GM12892 (cell line): ENCODE measurements at places on chromosomes 6 and 20.

DNA sequence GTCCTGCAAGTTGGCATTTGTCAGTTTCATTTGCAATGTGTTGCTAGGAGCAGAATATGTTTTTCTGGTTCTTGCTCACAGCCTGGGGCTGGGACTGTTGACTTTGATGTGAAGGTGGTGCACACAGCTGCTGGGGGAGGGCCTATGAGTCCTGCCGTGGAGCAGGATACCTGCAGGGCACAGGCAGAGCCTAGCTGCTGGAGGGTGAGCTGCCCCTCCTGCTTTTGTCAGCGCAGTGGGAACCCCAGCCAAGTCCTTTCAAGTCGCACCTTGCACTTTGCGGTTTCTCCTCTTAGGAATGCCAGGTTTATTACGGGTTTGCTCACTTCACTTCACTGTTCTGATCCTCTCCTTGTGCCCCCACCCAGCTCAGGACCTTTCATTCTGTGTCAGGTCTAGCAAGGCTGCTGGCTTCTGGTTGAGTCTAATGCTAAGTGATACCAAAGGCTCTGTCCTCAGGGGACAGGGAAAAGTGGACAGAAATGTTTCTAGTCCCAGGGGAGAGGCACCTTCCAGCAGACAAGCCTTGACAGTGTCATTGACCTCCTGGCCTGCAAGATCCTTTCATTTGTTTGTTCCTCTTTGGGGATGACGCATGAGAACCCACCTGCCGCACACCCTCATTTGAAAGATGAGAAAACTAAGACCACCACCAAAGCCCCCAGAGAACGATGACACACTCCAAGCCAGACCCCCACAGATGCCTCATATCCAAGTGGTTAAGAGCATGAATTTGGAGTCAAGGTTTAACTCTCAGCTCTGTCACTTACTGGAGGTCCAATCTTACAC is 2.7 kb upstream of the SPO11 start:
- DNase-seq: no peak

DNA sequence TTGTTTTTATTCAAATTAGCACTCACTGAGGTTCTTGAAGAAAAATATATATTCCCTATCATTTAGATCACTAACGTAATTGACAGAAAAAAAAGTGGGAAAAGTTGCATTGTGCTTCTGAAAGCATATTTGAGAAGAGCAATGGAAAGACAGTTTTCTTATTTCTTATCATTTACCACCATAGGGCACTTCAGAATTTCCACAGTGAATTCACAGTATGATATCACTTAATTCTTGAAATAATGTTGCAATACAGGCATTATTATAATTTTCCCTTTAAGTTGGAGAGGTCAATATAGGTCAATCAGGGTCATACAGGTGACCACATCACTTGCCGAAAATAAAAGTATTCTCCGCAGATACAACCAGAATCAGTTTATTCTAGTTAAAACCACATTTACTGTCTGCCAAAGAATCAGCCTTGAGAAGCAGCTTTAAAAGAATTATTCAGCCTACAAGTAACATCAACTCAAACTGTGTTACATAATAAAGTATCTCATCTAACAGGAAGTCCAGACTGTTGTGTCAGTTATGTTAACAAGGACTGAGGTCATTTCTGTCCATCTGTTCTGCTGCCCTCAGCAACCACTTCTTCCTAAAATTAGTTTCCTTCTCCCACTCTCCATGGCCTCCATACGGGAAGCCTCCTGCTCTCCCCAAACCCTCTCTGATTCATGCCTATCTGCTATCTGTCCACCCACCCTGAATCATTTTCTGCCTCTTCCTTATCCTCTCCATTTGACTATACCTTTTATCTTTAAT is 121.2 kb downstream of the SIM1 start:
- no peak for DNase-seq

DNA sequence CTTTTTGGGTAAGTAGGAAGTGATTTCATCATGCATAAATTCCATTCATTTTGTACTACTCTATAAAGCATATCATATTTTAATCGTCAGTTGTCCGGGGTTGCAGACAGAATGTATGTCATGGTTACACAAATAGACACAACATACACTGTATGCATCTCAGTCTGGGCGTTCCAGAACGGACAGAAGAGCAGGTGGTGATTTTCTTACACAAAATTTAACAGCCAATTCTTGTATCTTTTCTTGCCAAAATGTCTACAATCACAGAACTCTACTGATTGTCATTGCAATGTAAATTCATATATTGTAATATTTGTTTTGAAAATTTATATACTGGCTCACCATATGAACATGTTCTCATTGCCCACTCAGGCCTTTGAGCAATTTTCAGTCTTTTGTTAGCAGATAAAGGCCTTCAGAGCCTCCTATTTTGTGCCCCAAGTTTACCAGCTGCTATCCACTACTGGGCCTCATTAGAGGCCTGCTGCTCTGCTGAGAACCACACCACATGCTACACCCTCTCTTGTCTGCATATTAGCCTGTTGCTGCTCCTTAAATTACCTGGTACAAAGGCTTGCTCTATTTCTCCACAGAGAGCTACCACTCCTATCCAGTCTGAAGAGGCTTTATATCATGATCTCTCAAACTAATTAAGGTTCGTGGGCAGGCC is 61.5 kb downstream of the PRDM13 start:
- no peak for DNase-seq

DNA sequence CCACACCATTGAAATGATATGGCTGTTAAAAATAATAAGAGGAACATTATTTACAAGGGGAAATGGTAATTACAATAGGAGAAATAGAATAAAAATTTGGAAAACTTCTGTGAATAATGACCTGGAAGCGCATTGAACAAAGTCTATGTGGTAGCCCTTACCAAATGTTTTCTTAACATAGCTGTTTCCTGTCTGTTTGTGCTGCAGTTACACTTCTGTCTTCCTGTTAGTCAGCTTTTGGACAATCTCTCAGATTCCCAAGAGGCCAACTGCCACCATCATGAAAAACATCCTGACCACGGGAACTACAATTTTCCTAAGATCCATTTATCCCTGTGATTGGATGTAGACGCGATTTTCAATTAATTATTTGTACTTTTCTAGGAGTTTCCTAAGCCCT is 754.4 kb upstream of the MARCKS start:
- DNase-seq: no peak

DNA sequence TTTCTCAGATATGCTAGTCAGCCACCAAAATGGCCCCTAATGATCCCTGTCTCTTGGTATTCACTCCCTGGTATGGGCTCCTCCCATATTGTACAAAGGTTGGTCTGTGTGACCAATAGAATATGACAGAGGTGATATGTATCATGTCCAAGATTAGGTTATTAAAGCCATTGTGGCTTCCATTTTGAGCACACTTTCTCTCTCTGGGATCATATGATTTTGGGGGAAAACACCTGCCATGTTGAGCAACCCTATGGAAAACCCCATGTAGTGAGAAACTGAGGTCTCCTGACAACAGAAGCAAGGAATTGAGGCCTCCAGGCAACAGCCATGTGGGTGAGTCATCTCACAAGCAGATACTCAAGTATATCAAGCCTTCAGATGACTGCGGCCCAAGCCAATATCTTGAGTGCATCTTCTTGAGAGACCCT is 7.1 kb upstream of the ZNF318 start:
- no peak for DNase-seq

- DNase-seq: no peak
Observed at GRCh38 chr6:154261688-154262397, 94.8 kb downstream of the IPCEF1 start.

GRCh38 chr20:48626938-48627736 is 200.7 kb downstream of the PREX1 start:
- no peak for DNase-seq

- no peak for DNase-seq
Observed at GRCh38 chr20:10943686-10944265, 270.0 kb upstream of the JAG1 start.
